ENCODE measurements at places on chromosomes 3 and 15.

GRCh38 chr3:13037458-13038117, 35.6 kb downstream of the IQSEC1 start:
- DNase-seq, result no peak

- no peak for DNase-seq
These were observed 595.2 kb upstream of the TBL1XR1 start for GRCh38 chr3:177792311-177793030.

GRCh38 chr3:64063207-64063982, 40.1 kb upstream of the PSMD6 start:
- no peak for DNase-seq

DNA sequence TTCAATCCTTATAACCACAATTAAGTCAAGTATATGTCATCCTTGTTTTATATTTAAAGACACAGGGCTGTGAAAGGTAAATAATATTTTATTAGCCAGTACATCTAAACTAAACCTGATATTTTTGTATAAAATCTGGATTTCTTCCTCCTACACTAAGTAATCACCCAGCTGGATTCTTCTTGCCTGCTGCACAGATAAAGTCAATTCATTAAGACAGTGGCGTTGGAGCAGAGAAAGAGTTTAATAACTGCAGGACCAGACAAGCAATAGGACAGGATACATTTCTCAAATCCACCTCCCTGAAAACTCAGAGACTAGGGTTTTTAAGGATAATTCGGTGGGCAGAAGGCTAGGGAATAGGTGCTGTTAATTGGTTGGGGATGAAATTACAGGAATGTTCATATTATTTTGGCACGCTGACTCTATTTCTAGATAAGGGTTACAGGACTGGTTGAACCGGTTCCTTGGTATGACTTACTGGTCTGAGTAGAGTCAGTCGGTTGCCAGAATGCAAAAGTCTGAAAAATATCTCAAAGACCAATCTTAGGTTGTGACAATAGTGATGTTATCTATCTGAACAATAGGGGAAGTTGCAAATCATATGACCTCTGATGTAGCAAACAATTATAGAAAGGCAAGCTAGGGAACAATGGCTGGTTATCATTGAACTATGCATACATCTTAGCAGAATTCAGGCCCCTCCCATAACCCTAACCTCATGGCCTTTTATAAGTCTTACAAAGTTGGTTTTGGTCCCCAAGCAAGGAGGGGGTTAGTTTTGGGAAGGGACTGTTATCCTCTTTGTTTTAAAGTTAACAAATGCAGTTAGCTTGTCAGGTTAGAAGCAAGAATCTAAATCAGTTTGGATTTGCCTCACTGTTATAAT, 244.8 kb downstream of the ALCAM start:
- DNase-seq, result no peak

DNA sequence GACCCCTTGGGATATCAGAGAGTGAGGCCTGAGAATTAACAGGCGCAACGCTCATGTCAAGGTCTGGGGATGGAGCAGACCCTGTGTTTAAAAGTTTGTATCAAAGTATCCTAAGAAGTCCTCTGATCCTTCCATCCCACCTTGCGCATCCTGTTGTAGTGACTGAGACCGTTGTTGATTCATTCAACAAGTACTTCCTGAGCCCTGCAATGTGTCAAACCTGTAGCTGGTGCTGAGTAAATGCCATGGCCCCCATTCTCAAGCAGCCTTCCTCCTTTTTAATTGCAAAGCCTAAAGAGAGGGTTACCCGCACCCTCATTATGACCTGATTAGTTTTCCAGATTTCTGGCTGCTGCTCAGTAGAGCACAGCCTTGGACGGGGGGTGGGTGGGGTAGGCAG, 46.4 kb downstream of the RPLP1 start:
- no peak for DNase-seq

DNA sequence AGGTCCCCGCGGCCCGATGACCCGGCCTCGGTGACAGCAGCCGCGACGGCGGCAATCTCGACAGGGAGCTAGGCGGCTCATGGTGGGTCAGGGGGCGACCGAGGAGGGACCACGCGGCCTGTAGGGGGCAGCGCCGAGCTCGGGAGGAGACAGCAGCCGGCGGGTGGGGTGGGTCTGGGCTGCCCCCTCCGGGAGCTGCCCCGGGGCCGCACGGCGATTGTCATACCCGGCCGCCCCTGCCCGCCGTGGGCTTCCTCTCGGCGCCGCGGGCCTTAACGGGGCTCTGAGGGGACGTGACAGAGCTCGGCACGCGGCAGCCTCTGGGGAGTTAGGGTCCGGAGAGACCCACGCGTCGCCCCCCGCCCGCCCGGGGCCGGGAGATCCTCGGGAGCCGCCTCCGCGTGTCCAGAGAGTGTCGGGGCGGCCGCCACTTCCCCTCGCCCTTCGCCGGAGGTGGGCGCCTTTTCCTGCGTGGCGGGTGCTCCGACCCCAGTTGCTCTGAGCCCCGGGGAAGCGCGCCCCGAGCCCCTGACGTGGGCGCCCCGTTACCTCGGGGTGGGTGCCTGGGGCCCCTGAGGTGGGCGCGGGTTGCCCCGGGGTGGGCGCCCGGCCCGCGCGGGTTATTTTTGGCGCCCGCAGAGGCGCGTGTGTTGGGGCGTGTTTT, 539 bp upstream of the PLCL2 start:
- no peak for DNase-seq

DNA sequence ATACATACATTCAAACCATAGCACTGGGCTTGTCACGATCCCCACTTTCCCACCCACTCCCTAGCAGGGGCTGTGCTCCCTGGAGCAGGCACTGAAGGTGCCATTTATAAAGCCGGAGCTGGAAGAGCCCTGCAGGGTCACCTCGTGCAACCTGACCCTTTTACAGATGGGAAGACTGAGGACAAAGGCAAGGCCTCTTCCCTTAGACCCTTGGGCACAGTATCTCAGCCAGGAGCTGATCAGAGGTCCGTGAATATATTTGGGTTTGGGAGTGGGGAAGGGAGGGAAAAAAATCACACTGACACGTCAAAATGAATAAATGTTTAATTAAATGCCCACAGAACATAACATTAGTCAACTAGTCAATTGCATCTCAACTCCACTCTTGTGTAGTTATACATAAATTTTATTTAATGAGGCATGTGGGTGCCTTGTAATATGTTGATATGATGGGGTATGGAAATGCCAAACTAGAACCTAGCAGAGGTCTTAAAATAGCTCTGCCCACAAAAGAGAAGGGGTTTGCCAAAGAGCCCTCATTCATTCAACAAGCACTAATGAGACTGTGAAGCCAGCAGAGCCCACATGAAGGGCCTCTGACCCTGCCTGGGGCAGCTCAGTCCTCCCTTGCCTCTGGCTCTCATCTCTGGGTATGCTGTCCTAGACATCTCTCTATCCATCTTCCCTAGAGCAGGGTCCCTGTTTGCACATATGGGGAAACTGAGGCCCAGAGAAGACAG, 119.4 kb downstream of the NUP210 start:
- no peak for DNase-seq

DNA sequence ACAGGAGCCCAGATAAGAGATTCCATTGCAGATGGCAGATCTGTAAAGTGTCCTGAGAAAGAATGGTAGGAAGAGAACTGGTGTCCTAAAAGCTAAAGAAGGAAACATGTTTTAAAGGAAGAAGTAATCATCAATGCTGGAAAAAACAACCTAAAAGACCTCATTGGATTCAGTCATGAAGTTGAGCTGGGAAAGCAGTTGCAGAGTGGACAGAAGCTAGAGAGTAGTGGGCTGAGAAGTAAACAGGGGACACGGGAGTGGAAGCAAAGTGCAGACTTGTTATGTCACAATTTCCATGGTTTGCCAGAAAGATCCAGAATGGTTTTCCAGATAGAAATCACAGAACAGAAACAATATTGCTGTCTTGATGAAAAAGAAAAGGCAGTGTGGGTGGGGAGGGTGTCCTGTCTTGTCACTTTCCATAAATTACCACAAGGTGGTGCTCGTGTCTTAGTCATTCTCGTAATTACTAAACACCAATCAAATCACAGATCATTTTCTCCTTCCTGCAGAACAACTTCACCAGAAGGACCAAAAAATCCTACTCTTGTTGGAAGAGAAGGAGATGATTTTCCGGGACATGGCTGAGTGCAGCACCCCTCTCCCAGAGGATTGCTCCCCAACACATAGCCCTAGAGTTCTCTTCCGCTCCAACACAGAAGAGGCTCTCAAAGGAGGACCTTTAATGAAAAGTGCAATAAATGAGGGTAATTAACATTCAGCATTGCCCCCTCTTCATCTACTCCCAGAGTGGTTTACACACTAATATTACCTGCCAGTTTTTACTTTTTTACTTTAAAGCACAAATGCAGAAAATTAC, 64.5 kb downstream of the KLHL25 start:
- no peak for DNase-seq
